ENCODE measurements at places on chromosomes 5 and 9.

- no peak for DNase-seq
Observed at GRCh38 chr5:122311961-122312590, at the start of gene SNCAIP. Gene SNCAIP (plus strand): TSS chr5:122312237. CDS start chr5:122391135, 78,898 bp downstream.

DNA sequence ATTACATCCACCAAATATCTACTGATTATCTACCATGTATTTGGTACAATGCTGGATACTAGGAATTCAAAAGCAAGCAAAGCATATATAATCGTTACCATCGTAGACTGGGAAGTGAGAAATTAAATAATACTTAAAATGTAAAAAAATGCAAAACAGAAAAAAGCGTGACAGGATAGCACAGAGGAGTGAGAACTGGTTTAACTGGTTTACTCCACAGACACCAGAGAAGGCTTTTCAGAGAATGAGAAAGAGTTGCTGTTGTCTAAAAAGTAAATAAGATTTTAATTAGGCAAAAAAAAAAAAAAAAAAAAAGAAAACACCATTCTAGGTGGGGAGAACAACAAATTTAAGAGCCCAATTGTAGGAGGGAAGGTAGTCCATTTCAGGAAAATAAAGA is 657.9 kb upstream of the ST8SIA4 start:
- DNase-seq = no peak

- no peak for DNase-seq
Observed at GRCh38 chr9:105330755-105331154, 86.3 kb downstream of the SLC44A1 start.

- no peak for DNase-seq
Observed at GRCh38 chr5:158487664-158488063, 612.1 kb downstream of the EBF1 start.

DNA sequence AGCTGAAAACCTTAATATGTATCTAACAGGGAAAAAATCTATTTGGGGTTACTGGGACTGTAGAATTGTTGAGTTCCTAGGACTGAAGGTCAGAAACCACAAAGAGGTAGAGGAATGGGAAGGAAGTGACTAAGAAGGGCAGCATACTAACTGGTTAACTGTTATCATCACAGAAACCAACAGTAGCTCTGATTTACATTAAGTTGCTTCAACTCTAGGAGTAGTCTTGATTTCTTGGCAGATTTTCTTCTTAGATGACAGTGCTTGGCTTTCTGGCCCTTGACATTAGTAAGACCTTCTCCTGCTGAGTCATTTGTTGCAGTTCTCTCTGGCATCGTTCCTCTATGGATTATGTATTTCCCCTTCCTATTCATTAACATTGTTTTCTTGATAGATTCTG is 116.1 kb upstream of the RASA1 start:
- DNase-seq = no peak

- DNase-seq = no peak
Observed at GRCh38 chr5:101212942-101213514, 309.9 kb upstream of the ST8SIA4 start.

GRCh38 chr9:21833090-21833801 is 30.8 kb downstream of the MTAP start:
- no peak for DNase-seq

DNA sequence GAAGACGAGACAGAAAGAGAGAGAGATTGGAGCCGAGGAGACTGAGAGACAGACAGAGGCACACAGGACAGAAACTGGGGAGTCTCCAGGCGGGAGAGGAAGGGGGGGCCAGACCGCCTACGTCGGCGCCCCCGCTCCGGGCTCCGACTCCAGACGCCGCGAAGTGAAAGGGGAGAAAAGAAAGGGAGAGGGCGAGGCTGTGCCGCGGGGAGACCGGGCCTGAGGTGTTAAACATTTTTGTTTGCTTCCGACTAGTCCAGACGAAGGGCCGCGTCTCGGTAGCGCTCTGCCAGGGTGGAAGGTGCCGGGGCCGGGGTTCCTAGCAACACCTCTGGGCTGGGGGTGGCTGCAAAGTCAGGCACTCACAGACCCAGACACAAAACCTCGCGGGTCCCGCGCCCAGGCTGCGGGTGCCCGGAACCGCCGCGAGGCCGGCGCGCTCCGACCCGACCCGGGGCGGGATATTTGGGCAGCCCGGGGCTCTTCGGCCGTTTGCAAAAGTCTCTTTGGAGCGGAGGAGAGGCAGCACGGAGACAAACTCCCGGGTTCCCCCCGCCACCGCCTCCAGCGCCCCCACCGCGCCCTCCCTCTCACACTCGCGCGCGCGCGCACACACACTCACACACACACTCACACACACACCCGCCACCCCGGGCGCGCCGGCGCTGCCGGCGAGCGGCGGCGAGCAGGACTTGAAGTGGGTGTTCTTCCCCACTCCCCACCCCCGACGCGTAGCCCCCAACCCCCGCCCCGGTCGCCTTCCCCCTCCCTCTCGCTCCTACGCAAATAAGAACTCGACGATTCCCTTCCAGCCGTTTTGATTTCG is 626 bp upstream of the FST start:
- DNase-seq = no peak

GRCh38 chr5:171422902-171423663 is 3.6 kb downstream of the FGF18 start:
- DNase-seq = no peak

DNA sequence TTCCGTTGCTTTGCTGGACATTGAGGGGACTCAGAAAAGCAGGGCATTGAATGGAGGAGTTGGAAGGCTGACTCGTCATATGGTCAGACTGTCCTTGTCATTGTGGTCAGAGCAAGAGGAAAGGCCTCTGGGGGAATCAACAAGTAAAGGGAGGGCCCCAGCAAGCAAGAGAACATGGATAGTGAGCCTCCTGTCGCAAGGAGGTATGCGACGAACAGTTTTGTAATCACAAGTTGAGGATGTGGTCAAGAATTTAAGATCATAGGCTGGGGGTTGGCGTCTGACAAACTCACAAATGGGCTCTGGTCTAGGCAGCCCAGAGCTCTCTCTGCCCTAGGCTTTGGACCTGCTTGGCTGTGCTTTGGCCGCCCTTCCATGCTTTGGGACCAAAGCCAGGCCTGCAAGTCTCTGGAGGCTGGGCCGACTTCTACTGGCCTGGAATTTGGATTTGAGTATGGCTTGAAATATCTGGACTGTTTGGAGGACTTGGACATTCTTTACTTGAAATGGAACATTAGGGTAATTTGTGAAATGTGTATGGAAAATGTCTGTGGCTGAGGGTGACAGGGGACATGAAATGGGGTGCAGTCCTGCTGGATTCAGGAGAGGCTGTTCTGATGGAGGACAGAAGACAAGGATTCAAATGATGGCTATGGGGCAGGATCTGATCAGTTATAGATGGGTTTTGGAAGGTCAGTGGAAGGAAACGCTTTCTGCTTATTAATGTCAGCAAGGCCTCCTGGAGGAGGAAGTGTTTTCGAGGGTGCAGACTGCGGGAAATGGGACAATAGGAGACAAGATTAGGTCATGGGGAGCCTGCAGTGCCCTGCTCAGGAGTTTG is 19.2 kb upstream of the NDST1 start:
- DNase-seq = no peak

DNA sequence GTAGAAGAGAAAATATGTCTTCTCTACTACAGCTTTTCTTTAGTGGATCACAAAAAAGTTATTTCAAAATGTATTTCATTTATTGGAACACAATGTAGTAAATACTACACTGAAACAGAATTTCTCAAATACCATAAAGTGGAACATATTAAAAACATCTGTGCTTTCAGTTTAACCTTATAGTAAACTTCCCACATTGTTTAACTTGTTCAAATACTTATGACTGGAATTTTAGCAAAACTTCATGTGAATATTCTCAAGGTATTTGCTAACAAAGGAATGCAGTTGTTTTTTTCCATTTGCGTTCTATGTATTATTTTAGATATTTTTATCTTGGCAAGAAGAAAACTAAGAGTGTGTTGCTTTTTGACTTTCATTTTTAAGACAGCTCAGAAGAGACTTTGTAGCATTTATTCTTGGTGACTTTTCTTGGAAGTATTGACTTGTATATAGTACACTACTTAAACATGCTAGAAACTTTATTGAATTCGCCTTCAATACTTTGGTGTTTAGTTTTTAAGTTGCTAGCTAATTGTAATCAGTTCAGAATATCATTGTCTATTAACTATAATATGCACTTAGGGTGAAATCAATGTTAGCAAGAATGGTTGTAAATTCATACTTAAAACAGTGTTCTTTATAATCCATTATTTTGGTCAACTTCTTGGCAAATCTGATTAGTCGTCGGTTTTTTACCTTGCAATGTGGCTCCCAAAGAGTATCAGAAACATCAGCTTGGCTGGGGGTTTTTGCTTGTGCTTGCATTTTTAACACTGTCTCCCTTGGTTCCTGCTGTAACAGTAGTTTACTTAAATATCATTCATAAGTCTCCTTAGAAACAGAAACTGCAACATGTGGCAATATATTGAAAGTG is 5.0 kb upstream of the RHOBTB3 start:
- DNase-seq = no peak

GRCh38 chr5:132445640-132445923 is 45.0 kb downstream of the IRF1 start:
- DNase-seq = no peak

DNA sequence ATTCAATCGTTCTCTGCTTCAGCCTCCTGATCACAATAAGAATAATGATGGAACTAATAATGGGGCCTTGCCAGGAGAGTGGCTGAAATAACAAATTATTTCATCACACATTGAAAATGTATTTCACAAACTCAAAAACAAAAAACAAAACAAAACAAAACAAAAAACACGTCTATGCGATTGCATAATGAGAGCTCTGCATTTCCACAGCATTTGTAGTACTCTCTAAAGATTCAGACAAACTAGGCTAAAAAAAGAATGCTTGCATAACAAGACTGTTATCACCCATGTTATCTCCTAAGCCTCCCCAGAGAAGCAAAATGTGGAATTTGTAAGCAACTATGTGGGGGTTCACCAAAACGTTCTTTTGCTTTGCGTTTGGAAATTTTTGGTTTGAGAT is 48.1 kb downstream of the PRELID2 start:
- DNase-seq = no peak

DNA sequence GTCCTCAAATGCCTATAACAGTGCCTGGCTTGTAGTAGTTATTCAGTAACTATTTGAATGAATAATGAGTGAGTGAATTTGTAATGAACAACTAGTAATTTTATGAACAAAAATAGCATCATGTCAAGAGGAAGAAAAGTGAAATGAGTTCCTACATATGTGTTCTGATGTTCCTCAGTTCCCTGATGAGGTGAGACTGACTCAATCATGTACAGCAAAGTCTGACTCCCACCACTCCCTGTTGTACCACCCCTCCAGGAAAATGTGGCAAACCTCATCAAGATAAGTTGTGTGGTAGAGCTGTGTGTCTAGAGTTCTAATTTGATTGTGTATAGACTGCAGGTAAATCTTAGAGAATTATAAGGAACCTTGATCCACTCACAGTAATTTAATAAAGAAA is 201.6 kb downstream of the GOLPH3 start:
- DNase-seq = no peak

DNA sequence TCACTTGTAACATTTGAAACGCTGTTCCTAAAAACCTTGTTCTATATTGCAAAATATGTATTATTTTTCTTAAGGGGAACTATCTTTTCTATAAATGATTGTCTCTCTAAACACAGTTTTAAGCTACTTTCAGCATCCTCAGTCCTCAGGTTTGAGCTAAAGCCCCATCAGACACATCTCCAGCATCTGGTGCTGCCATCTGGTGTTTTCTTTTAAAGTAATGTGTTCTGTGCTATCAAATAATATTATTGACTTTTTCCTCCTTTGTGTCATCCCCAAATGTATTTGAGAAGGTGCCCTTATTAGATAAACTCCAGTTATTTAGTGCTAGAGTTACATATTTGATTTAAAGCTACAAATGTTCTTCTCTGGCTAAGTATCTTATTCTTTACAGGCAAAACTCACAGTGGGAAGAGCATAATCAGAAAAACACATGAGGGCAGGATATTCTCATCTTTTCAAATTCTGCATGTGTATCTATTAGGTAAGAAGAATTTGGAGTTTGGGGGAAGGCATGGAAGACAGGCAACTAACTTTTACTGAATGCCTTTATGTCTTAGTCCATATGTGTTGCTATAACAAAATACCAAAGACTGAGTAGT is 27.5 kb downstream of the ZNF474 start:
- no peak for DNase-seq

DNA sequence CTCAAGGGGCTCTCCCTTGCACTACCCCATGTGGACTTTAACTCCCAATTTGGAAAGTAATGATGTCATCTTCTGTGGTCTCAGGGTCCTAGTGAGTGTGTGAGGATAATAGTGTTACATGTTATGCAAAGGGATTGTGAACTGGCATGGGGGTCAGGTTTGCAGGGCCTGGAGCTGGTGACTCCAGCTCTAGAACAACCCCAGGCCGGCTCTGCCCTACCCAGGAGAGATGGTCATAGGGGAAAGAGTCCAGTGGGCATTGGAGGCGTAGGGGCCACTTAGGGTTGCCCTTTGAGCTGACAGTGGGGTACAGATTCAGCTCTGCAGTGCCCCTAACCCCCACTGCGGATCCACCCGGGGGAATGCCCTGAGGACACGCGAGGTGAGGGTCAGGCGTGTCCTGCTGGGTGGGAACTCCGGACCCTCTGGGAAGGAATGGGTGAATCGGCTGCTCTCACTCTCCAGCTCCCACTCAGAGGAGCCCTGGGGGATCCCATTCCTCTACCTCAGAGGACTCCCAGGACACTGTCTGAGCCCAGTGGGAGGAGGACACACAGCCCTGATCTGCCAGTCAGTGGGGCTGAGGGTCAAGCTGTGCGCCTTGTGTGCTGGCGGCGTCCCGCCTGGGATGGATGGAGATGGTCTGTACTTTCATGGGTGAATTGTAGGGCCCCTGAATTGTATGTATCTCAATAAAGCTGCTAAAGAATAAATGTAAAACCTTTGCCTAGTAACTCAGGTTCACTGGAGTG is 2.5 kb upstream of the NKD2 start:
- DNase-seq = no peak

- DNase-seq = no peak
Observed at GRCh38 chr5:157543825-157544622, 31.6 kb downstream of the ADAM19 start.

GRCh38 chr5:163379298-163380155 is 57.9 kb upstream of the CCNG1 start:
- no peak for DNase-seq

- no peak for DNase-seq
Observed at GRCh38 chr9:105858006-105858690, 163.8 kb downstream of the TMEM38B start.

- DNase-seq = no peak
Observed at GRCh38 chr5:132557478-132558172, 848 bp downstream of the RAD50 start.

GRCh38 chr9:118529210-118529609 is 825.0 kb downstream of the TLR4 start:
- DNase-seq = no peak

DNA sequence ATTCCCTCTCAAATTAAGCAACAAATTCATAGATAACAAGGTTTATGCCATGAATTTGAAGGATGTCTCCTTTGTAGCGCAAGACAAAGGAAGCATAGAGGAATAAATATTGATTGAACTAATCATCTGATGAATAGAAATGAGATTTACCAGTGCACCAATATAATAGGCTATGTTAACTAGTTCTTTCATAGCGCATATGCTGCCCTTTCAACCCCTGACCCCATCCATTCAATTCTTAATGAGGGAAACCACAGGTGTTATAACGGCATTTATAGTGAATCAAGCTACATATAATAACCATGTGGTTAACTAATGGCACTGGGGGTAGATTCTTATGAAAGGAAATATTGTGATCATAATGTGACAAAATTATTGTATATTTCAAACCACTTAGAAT is 6.5 kb downstream of the RORB start:
- DNase-seq = no peak

- DNase-seq = no peak
Observed at GRCh38 chr5:57494104-57495098, 11.8 kb upstream of the ACTBL2 start.
